ENCODE measurements at places on chromosomes 12 and 14.

DNA sequence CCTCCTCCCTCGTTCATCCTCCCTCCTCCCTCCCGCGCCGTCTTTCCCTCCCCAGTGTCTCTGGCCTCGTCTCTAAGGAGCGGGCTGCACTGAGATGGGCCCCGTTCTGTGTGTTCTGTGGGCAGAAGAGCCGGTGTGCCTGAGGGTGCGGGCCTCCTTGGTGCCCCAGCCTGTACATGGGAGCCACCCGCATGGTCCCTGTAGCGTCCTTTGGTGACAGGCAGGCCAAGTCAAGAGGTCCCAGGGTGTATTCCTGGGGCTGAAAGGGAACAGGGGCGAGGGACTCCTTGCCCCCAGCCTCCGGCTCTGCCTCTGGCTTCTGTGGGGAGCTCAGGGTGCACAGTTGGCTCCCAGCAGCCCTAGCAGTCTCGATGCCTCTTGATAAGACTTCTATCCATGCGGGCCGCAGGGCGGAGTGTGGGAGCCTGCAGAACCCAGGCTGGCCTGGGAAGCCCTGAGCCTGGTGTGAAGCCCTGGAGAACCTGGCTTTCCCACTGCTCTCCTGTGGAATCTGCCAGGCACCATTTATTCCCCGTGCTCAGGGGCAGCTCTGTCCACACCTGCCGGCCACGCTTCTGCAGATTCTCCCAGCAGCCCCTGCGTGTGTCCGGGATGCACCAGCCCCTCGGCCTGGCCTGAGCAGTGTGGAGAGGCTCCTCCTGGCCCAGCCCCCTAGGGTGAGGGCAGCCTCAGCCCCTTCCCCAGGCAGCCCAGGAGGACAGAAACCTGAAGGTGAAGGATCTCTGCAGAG, 181.3 kb downstream of the KIF26A start:
- DNase-seq = no peak

DNA sequence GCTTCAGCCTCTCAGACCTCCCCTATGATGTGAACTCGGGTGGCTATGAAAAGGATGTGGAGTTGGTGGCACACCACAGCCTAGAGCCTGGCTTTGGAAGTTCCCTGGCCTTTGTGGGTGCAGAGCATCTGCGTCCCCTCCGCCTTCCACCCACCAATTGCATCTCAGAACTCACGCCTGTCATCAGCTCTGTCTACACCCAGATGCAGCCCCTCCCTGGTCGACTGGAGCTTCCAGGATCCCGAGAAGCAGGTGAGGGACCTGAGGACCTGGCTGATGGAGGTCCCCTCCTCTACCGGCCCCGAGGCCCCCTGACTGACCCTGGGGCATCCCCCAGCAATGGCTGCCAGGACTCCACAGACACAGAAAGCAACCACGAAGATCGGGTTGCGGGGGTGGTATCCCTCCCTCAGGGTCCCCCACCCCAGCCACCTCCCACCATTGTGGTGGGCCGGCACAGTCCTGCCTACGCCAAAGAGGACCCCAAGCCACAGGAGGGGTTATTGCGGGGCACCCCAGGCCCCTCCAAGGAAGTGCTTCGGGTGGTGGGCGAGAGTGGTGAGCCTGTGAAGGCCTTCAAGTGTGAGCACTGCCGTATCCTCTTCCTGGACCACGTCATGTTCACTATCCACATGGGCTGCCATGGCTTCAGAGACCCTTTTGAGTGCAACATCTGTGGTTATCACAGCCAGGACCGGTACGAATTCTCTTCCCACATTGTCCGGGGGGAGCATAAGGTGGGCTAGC, 7.0 kb upstream of the RPS26 start:
- DNase-seq = no peak

DNA sequence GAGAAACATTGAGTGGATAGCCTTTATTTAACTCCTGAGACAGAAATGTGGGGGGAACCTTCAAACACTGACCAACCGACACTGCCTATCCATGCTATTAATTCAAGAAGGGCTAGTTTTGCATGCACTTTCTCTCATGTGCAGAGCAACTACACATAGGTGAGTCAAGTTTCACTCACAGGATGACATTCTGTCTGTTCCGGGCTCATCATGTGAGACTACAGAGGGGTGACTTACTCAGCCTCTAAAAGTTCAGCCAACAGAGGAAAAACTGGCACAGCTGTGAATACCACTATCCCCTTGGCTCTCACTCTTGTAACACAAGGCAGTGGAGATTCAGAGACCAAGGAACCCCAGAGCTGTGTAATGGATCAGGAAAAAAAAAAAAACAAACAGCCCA, 13.3 kb downstream of the BEST3 start:
- DNase-seq = no peak

DNA sequence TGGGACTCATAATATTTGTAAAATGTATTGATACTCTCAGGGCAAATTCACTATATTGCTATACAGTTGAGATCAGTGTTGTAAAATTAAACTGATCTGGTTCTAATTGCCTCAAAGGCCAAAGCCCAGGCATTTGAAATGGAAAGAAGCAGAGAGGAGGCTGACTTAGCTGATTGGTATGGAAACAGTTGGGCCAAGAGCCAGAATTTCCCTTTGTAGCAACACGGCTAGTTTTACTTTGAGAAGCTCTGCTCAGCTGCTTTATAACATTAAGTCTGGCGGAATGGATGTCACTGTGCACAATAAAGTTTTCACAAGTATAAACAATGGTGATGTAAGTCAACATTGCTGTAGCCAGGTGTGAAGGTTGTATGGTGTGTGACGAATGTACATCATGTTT, 186.4 kb downstream of the MSRB3 start:
- DNase-seq = no peak

DNA sequence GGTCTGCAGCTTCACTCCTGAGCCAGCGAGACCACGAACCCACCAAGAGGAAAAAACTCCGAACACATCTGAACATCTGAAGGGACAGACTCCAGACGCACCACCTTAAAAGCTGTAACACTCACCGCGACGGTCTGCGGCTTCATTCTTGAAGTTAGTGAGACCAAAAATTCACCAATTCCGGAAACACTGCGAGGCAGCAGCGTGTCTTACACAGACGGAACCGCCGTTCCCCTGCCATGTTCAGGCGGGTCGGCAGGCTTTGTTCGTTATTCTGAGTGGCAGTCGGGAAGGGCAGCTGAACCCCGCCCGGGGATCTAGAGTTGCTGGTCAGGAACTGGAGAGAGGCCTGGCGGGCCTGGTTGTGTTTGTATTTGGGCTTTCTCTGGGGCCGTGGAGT, 20.3 kb upstream of the LPCAT3 start:
- no peak for DNase-seq

DNA sequence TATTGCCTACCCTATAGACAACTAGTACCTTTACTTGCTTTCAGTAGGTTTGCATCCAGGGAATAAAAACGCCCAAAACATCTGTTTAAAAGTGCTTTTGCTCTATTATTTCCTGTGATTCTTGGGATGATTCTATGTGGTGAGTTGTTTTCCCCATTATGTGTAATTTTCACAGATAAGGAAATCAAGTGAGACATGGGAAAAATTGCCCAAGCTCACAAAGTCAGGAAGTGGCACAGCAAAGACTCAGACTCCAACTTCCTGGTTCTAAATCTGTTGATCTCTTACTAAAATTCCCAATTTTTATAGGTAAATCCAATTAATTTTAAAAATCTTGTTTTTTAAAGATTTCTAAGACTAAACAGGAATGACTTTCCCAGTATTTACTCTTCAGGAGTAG, 39.0 kb downstream of the NID2 start:
- DNase-seq = no peak

Measured in cortex of kidney (tissue), 1 donor.